Cortex of kidney (tissue), 1 donor: ENCODE measurements at places on chromosomes 5 and 9.

DNA sequence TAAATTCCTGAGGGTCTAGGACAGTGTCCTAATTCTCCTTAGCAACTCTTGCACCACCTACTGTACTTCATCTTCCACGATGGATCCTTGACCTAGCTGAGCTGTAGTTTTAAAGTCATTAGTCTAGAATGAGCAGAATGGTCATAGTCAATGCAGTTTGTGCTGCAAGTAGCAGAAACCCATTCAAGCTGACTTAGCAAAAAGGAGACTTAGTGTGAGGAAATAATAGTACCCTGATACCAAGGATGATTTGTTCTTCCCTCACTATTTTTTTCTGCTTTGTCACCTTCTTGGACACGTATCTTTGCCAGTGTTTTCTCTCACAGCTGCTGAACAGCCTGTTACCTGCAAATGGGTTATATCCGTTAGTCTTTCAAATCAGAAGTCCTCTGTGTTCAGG lies 5.3 kb downstream of the MFAP3 start:
- no peak for DNase-seq

DNA sequence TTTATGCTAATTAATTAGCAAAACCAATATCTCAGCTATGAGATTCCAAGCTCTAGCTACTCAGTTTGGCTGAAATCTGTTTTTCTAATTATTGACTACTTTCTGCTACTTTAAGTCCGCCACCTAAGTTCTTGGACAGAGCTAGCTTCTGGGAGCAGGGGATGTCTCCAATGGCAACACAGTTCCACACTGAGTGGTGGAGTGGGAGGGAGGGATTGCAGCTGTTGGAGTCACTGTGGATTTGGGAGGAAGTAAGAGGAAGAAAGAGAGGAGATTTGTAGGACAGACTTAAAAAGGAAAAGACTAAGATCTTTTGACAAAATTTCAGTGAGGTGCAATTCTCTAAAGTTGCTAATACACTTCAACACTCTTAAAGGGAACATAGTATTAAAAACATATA lies 450.8 kb downstream of the NFIB start:
- no peak for DNase-seq

DNA sequence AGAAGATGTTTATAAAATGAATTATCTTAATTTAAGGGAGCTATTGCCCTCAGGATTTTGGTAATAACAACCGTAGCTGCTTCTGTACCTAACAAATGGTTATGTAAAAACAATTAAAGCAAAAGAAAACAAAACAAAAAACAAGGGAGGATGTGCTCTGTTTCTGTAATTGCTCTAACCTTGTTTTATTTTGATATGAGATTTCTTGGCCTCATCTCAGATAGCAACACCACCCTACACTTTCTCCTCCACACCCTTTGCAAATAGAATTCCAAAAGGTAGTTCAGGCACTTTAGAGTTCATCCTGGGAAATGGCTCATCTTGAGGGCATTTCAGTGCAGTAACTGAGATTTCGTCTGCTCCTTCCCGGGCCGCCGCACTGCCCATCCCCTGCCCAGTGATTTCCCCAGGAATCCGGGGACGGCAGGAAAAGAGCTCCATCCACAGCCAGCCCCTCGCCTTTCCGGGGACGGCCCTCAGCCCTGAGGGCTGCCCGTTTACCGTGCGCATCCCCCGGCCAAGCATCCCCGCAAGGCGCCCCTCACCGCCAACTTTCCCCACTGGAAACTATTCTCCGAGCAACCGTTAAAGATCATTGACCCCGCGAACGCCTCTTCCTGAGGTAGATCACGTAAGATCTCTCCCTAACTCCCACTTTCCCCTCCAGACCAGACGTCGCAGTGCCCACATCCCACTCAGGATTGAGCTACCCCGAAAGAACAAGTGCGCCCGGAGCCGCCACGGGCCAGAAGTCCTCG lies 1.2 kb downstream of the FNBP1 start:
- no peak for DNase-seq

DNA sequence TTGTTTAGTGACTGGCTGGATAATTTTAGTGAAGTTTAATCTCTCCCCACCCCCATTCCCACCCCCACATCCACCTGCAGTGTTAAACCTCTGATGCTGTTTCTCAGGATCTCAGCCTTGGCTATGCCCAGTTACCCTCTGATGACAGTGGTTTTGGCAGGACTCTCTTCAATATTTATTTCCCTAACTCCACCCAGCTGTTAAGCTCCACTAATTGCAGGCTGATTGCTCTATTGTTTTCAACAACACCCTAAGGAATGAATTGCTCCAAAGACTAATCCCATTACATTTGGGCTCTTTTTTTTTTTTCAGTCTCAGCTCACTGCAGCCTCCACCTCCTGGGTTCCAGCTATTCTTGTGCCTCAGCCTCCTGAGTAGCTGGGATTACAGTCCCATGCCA lies 46.3 kb downstream of the PHAX start:
- DNase-seq: no peak

DNA sequence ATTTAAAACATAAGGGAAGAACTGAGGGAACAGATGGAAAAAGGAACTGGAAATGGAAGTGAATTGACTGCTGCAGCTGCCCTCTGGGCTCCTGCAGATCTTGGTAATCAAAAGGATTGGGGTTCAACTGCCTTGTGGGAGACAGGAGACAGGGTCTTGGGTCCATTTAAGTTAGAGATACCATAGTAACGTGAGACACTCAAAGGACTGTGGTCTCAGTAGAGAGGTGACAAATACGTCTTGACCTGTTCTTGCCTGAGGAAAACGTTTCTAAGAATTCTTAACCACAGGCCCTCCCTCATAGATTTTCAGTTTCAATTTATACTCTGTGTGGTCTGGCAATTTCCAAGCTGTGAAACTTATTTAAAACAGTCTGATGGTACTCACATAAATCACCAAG lies 100.8 kb upstream of the DHFR start:
- DNase-seq: no peak

DNA sequence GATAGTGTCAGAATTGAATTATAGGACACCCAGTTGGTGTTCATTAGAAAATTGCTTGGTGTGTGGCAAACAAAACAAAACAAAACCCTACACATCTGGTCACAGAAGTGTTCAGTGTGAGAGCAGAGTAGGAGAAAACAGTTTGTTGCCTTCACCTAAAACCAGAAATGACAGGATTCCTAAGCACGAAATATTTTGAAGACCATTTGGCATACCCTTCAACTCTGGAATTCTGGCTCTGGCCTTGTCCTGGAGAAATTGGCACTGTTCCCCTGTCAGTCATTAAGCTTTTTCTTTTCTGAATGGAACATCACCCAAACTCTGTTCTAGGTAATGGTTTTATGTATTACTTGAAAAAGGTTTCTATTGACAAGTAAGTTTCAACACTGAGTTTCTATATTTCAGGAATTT lies 110.2 kb upstream of the PCA3 start:
- DNase-seq: no peak

DNA sequence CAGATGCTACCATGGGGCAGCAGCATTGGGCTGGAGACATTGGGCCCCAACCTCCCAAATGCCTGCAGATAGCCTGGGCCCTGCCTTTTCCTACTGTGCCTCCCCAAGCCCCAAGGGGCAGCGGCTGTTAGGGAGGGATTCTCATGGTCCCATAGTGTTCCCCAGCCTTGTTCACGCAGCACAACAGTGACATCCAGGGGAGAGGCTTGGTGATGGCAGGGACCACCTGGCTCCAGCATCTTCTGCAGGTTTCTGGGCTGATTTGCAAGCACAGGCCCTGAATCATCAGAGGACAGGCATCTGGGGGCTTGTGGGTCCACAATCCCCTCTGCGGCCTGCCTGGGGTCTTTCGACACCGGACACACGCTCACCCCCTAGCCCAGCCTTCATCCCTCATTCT lies 354.6 kb downstream of the SLIT3 start:
- DNase-seq: no peak

DNA sequence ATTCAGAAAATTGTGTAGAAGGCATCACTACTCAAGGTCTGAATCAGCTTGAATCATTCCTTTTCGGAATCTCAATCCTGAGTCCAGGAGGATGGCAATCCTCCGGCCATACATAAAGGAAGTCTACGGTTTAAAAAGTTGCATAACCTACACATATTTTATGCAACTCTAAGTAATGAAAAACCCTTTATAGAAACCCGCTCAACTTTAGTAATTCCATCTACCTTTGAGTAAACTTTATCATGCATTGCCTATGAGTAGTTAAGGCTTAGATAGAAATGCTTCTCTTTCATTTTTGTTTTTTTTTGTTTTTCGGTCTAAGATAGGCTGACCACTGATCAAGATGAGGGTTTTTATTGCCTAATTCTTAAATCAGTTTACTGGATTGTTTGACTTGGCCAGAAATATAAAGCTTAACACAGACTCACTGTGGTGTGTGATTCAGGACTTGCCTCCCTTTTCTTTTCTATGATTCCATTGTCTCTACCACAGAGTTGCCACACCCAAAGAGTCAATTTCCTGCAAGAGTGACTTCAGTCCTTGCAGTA lies 85.0 kb downstream of the LURAP1L start:
- DNase-seq: no peak
